ENCODE measurements at places on chromosomes 11 and 22.

DNA sequence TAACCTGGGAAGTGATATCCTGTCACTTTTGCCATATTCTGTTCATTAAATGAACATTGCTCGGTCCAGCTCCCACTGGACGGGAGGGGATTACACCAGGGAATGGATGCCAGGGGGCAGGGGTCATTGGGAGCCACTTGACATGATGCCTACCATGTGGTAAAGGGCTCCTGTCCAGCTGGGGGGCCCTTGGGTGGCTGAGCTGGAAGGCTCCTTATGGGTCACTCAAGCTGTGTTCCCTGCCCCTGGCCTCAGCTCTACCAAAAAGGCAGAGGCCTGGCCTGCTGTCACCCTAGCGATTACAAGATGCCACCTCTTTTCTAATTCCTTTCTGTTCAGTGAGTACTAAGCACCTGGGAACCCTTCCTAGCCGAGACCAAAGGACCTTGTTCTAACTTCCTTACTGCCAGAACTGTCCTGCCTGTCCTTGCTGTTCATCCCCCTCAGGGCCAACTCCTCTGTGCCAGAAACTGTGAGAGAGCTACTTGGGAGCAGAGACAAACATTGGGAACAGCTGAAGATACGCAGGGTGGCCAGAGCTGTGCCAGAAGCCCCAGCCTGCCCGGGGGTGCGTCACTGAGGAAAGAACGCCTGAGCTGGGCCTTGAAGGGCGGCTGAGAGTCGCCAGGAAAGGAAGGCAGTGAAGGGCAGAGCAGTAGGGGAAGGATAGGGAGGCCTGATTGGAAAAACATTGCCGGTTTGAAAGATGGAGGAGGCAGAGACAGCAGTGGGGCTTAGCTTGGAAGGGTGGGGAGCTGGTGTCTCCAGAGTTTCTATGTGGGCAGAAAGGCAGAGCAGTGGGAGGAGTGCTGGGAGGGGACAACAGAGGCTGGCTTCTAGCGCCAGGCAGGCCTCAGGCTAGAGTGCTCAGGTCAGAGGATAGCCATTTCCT, 12.7 kb upstream of the UVRAG start:
- no peak for DNase-seq

DNA sequence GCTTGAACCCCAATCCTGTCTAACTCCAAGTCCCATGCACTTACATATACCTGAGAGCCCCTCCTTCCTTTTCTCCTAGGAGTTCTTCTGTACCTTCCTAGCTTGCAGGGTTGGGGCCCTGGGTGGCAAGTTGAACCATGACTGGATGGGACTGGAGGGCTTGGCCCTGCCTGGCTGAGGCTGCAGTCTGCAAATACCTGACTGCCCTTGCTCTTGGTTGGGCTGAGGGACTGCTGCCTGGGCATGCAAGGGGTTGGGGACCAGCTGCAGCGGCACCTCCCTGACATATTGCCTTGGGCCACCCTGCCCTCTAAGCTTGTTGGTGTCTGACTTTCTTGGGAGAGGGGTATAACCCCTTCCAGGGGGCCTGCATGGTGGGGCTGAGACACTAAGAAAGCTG, 9.8 kb upstream of the SLC39A13 start:
- DNase-seq, result no peak

- DNase-seq, result no peak
Measured at GRCh38 chr22:23939017-23939357, 22.0 kb downstream of the GSTT2B start.

GRCh38 chr11:65317025-65317786, 2.5 kb downstream of the CDC42EP2 start:
- DNase-seq, result peak; percentile 85

- no peak for DNase-seq
Measured at GRCh38 chr11:34502949-34503348, 10.6 kb downstream of the ELF5 start.

DNA sequence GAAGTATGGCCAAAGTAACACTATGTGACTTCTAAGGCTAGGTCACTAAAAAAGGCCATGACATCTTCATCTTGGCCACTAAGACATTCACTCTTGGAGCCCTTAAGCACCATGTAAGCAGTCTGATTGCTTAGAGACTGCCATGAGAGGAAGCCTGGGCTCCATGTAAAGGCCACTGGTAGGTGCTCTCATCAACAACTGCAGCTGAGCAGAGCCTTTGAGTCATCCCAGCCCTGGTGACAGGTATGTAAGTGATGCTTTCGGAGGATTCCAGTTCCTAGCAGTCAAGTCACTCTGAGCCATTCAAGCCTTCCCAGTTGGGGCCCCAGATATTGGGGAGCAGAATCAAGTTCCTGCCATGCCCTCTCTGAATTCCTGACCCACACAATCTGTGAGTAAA, 26.2 kb downstream of the GAB2 start:
- no peak for DNase-seq

DNA sequence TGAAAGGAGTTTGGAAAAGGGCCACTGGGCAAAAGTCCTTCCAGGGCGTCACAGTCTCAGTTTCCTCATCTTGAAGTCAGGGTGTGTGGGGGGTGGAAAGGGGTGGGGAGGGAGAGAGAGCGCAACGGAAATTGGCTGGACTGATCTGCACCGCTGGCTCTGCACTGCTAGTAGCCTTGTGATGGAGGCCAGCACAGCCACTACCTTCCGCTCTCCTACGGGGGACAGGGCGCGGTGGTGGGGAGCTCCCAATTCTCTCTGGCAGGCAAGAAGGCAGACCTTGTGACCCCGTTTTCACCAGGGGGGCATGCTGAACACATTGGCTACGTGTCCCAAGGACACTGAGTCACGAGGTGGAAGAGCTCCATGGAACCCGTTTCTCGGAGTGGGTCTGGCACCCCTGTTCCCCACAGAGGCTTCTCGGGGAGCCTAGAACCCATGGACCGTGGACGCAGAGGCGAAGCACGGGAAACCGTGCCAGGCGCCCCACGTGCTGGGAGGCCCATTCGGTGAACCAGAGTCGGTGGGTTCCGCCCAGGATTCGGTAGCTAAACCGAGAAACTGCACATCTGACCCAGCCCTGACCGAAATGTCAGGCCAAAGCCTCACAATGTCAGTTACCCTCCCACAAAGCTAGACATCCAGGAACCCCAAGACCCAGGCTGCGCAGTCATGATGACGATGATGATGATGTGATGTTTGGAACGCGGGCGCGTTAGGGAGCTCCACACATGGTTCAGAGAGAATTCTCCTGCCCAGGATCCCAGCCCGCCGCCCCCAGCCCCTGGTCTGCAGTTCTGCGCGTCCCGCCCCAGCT, 28.3 kb upstream of the WNT11 start:
- DNase-seq, result peak; percentile 30

- no peak for DNase-seq
Measured at GRCh38 chr11:57801183-57801485, 39.5 kb downstream of the CTNND1 start.

GRCh38 chr11:17256512-17256911, 20.0 kb upstream of the NUCB2 start:
- peak; percentile 94 for DNase-seq

GRCh38 chr11:73521621-73522020, 76.3 kb downstream of the FAM168A start:
- DNase-seq, result no peak

GRCh38 chr11:20248871-20249270, 88.6 kb upstream of the DBX1 start:
- DNase-seq, result no peak

DNA sequence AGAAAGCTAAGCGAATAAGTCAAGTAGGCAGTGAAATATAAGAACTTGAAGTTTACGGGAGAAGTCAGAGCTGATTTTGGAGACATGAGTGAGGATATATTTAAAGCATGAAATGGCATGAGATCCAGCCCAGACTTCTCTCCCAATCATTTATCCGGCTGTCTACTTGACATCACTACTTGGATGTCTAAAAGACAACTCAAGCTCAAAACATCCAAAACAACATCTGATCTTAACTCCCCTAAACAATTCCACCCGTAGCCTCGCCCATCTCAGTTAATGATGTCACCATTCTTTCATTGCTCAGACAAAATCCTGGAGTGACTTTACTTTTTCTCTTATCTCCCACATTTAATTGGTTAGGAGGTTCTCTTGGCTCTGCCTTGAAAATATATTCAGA, 44.5 kb downstream of the WEE1 start:
- DNase-seq, result peak; percentile 79

DNA sequence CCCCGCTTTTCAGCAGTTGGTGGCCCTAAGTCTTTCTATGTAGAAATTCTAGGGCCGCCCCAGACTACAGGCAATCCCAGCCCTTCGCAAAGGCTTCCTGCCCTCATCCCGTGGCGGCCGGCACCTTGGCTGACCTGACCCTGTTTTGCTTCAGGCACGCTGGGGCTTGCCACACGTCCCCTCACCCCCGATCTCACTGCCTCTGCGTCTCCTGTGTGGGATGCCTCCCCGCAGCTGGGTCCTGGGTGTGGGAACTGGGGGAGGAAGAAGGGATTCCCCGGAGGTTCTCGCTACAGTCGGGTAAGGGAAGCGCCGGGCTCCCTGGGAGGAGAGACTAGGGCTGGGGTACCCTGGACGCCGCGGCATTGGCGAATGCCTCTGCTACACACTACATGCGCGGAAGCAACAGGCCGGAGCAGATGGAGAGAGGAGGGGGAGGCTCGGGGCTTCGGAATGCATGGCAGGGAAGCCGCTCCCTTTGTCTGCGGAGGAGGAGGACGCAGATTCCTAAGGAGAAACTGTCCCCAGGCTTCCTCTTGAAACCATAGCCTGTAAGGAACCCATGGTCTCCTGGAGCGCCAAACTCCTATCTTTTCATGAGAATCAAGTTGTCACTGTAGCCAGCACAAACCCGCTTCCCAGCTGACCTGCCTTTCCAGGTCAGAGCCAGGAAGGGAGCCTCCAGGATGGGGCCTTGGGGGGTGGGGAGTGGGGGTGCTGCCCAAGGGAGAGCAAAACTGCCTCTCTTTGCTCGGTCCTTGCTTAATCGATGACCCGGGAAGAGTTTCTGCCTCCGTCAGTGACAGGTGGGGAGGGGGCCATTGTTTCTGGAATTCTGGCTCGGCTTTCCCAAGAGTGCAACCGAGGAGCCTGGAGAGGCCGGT, 1.4 kb downstream of the DTX4 start:
- DNase-seq, result no peak

GRCh38 chr11:16013649-16014275, 342.6 kb downstream of the SOX6 start:
- DNase-seq, result no peak

DNA sequence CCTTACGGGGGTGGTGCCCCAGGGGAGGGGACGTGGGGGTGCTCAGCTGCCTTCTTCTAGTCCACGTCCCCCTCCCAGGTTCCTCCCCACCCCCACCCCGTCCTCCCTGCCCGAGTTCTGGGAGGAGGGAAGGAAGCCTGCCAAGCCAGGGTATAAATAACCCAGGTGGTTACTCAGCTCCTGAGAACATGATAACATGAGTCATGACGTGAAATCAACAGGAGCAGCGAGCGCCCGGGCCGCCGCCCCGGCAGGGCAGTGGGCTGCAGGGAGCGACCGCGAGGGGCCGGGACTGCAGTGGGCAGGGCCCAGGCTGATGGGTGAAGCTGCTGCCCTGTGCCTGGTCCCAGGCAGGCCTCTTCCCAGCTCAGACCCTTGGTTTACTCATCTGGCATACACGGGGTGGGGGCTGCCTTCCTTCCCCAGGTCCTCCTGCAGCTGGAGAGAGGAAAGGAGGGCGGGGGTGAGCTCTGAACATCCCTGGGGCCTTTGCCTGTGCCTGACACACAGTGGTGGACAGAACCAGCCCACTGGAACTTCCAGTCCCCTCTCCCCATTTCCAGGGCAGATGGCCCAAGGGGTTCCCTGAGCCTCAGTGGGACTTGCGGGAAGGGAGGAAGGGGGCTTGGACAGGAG, 8.8 kb upstream of the PDGFB start:
- no peak for DNase-seq

GRCh38 chr11:57474803-57475115, 14.4 kb downstream of the RTN4RL2 start:
- DNase-seq, result no peak

- DNase-seq, result peak; percentile 35
Measured at GRCh38 chr11:29159552-29160465, 857.0 kb downstream of the KCNA4 start.

GRCh38 chr22:19809741-19810140, 44.9 kb downstream of the GNB1L start:
- no peak for DNase-seq

DNA sequence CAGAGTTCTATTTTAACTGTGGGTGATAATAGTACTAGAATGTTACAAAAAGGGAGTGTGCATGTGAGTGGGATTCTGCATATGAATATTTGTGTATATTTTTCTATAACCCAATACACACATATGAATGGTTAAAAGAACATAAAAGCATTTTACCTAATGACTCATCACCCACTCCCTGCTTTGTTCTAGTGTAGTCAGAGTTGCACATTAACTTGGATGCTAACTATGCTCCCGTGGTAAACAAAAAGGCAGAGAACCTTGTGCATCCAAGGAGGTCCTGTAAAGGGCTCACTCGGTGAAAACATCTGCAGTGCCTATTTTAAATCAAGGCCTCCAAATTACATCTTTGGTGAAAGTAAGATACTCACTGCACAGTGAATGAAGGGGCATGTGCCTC, 1289.4 kb downstream of the LRRC4C start:
- DNase-seq, result no peak

GRCh38 chr11:32438866-32439489, 3.6 kb upstream of the WT1 start:
- DNase-seq, result no peak

DNA sequence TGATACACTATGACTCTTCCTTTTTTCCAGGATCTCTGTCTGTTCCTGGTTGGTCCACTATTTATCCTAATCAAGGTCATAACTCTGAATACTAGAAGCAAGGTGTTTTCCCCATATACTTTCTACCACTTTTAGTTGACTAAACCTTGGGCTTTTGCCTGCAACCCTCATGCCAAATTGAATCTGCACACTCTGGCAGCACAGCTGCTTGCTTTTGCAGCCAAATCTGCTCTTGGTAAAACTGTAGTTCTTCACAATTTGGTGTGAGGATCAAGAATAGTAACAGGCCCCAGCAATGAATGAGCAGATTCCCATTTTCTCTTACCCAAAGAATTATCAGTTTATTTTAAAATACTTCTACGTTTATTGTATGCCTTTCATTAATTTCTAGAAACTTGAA, 586.5 kb upstream of the CNTN5 start:
- no peak for DNase-seq

DNA sequence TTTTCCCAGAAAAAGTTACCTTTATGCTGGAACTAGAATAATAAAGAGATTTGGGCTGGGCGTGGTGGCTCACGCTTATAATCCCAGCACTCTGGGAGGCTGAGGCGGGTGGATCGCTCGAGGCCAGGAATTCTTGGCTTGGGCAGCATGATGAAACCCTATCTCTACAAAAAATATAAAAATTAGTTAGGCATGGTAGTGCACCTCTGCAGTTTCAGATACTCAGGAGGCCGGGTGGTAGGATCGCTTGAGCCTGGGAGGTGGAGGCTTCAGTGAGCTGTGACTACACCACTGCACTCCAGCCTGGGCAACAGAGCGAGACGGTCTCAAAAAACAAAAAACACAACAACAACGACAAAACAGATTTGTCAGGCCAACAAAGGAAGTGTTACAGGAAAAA, 119.3 kb upstream of the OR9Q1 start:
- no peak for DNase-seq

Measured in AG09319 (cell line).